ENCODE measurements at places on chromosomes 2 and 18. TPM values are rescaled to one million over a fixed set of nuclear protein-coding genes. Genes with fewer than 3 reads are reported as not detected.

DNA sequence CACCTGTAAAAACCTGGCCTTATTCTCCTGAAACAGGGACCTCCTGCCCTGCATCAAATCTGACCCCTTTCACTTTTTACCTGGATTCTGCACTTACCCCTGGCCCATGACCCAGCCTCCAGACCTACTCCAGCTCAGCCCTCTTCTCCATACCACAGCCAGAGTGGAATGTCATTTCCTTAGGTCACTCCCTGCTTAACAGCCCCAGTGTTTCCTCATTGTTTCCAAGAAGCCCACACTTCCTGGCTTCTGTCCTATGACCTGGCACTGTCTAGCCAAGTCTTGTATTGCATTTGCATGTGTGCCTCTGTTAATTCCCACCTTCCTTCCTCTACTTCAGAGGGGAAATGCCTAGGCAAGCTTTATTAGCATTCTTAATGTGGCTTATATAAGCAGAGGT lies 51.4 kb upstream of the TRIB2 start:
- no peaks in the 10 kb centered on the region for H3K27me3 ChIP-seq
- no peak overlapping the region for H3K4me3 ChIP-seq
- no peaks in the 10 kb centered on the region for H3K4me1 ChIP-seq
- H3K27ac ChIP-seq, result no peak overlapping the region
- DNase-seq, result no peak

DNA sequence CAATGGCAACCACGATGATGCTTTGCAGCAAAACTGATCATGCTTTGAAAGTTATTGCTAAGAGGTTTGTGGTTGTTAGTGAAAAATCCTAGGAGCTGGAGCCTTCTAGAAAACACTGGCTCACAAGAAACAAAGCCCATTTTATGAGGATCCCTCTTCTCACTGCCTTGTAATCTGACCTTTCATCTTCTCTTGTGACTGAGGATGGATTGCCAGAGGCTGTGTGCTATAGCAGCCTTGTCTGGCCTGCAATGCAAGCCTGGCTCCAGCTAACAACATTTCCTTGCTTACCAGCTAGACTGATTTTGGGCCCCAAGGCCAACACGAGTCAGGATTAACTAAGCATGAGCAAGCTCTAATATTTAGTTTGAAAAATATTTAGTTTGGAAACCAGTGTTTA lies 13.1 kb downstream of the PIEZO2 start:
- DNase-seq, result no peak
- no peak overlapping the region for H3K27ac ChIP-seq
- no peak overlapping the region for H3K4me3 ChIP-seq
- no peaks in the 10 kb centered on the region for H3K36me3 ChIP-seq

GRCh38 chr2:223542501-223542900 lies 59.7 kb downstream of the SCG2 start:
- H3K4me3 ChIP-seq, result no peak overlapping the region
- no peaks in the 10 kb centered on the region for H3K36me3 ChIP-seq
- H3K4me1 ChIP-seq, result no peaks in the 10 kb centered on the region
- H3K27ac ChIP-seq, result no peak overlapping the region
- peaks cover 7% of the 10 kb centered on the region for H3K27me3 ChIP-seq

GRCh38 chr2:98656800-98657199 lies 48.4 kb downstream of the UNC50 start:
- peaks cover 40% of the 10 kb centered on the region for H3K36me3 ChIP-seq
- peak overlapping the region; percentile 69 for H3K4me3 ChIP-seq
- H3K4me1 ChIP-seq, result peaks cover 76% of the 10 kb centered on the region
- peak; percentile 49 for DNase-seq
- H3K27me3 ChIP-seq, result no peaks in the 10 kb centered on the region
- H3K27ac ChIP-seq, result peak overlapping the region; percentile 97

GRCh38 chr18:43705850-43706249 lies 428.6 kb upstream of the SYT4 start:
- no peak for DNase-seq
- H3K27ac ChIP-seq, result no peak overlapping the region
- H3K4me1 ChIP-seq, result no peaks in the 10 kb centered on the region
- no peak overlapping the region for H3K4me3 ChIP-seq
- H3K36me3 ChIP-seq, result no peaks in the 10 kb centered on the region

PTPRN gene
- total RNA-seq, result 0.92 TPM

ELOA2 gene
- total RNA-seq, result not detected

All from activated CD8-positive, alpha-beta T cell treated with anti-CD3 and anti-CD28 coated beads for 36 hours (primary cell).